ENCODE measurements at places on chromosomes 7 and 10.

DNA sequence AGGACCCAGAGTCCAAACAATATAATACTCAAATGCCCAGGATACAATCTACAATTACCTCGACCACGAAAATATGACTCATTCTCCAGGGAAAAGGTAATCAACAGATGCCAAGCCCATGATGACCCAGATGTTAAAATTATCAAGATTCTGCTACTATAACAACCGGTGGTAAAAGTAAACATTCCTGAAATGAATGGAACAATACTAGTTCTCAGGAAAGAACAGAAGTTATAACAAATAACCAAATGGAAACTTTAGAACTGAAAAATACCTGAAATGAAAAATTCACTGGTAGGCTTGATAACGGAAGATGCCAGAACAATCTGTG, 34.1 kb upstream of the GUSB start:
- no peak for DNase-seq

GRCh38 chr7:1158203-1159126, 1.5 kb downstream of the ZFAND2A start:
- DNase-seq = no peak

DNA sequence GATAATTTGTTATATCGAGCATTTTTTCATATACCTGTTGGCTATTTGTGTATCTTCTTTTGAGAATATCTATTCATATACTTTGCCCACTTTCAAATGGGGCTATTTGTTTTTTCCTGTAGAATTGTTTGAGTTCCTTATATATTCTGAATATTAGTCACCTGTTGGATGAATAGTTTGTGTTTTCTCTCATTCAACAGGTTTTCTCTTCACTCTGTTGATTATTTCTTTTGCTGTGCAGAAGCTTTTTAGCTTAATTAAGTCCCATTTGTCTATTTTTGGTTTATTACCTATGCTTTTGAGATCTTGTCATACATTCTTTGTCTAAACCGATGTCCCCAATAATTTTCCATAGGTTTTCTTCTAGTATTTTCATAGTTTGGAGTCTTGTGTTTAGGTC, 65.3 kb downstream of the VTI1A start:
- no peak for DNase-seq

DNA sequence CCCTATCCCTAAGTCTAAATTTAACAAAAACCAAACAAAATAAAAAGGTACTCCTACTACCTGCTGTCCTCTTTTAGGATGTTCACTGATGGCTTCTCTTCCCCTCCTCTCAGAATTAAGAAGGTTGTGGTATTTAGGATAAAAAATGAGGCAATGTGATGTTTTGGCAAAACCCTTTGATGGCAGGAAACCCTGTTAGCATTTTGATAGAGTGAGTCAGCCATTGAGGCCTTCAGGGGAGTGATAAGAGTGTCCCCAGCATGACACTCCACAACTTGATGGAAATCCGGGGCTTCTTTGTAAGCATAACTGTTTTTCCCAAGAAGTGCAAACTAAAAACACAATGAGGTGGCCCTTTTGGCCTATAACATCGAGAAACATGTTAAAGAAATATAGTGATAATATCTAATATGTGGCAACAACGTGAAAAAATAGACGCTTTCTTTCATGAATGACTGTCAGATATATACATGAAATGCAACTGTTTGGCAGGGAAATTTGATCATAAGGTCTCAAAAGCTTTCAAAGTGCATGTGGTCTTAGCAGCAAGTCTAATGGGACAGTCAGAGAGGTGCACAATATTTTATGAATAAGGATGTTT, 55.0 kb downstream of the PRTFDC1 start:
- no peak for DNase-seq

DNA sequence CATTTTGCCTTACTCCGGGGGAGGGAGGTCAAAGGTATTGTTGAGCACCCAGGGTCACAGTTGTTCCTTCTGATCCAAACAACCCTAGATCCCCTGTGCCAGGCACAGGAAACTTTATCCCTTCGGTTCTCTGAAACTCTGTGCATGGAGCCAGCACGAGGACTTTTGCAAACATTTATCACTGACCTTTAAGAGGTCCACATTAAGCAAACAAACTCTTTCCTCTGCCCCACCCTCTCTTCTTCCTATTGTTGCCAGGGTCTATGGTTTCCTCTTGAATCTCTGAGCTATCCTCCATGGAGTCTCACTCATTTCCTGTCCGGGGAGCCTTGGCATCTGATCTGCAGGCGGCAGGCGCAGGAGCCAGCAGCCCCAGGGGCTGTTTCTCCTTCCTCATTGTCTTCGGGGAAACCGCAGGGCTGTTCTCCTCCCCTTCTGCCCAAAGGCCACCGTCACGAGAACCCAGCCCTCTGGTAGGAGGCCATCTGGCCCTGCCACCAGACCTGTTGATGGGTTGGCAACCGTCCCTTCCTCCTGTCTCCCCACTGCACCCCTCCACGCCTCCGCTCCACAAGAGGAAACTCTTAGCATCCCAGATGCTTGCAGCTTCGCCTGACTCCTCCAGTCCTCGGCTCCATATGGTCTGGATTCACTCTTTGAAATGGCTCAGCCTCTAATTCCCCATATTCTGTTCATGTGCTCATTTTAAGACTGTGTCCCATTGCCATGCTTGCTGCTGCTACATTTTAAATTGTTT, 327.3 kb upstream of the NRP1 start:
- DNase-seq = no peak

Measured in stimulated activated CD8-positive, alpha-beta memory T cell treated with anti-CD3 and anti-CD28 coated beads, Interleukin-15, amount 100 ng/mL, for 4 hours (primary cell).